ENCODE measurements at places on chromosomes 6 and 20.
A peak's percentile ranks its signal among the peaks of the same experiment; 100 is the strongest.

GRCh38 chr6:25659633-25660368 is 7.8 kb downstream of the SCGN start:
- DNase-seq = no peak

DNA sequence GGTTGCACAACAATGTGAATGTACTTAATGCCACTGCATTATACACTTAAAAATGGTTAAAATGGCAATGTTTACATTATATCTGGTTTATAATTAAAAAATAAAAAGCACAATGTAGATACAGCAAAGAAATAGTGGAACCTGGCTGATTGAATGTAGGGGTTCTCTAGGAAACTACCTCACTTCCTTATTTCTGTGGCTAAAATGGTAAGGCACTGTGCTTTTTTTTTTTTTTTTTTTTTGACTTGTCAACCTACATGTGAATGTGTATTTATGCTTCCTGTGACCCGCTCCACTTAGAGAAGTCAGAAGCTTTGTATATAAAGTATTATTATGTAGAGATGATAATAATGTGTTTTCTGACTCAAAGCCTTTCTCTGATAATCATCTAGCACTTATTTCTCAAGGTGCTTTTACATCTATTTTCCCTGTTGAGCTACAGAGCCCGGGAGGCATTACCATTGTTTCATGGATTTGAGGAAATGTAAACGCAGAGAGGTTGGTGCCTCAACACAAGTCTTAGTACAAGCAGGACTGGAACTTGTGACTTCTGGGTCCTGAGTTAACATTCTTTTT is 55.0 kb downstream of the SOX4 start:
- DNase-seq = no peak

GRCh38 chr6:16163066-16163465 is 34.2 kb downstream of the MYLIP start:
- no peak for DNase-seq

DNA sequence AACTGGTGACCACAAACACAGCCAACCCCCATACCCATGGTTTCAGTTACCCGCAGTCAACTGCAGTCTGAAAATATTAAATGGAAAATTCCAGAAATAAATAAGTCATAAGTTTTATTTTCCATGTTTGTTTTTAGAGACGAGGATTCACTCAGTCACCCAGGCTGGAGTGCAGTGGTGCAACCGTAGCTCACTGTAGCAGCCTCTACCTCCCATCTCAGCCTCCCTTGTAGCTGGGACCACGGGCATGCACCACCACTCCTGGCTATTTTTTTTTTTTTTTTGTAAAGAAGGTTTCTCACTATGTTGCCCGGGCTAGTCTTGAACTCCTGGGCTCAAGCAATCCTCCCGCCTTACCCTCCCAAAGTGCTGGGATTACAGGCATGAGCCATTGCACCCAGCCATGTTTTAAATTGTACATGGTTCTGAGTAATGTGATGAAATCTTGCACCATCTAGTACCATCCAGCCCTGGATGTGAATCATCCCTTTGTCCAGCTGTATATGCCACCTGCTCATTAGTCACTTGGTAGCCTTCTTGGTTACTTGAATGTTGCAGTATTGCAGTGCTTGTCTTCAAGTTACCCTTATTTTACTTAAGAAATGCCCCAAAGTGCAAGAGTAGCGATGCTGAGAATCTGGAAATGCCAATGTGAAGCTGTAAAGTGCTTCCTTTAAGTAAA is 14.5 kb downstream of the CSNK2A1 start:
- no peak for DNase-seq

GRCh38 chr20:3937618-3938017 is 48.4 kb downstream of the PANK2 start:
- DNase-seq = no peak

DNA sequence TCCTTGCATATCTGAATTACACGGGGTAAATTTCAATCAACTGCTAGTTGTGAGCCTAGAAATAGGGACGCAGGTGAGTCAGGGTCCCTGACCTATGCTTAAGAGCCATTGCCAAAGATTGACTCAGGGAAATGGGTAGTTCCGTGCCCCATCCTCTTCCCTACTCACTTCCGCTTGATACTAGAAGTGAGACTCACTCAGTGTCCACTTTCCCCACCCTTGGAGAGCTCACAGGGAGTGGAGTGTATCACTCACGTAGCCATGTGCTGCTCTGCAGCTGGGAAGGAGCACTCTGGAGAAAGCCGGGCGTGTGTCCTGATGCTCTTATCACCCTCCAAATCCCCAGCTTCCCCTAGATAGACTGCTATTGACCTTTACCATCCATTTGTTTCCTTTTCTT is 543 bp upstream of the MUC22 start:
- no peak for DNase-seq

- no peak for DNase-seq
Measured at GRCh38 chr20:44776980-44777379, 31.3 kb downstream of the KCNK15 start.

- DNase-seq = no peak
Measured at GRCh38 chr6:6565069-6565468, 23.5 kb upstream of the LY86 start.

DNA sequence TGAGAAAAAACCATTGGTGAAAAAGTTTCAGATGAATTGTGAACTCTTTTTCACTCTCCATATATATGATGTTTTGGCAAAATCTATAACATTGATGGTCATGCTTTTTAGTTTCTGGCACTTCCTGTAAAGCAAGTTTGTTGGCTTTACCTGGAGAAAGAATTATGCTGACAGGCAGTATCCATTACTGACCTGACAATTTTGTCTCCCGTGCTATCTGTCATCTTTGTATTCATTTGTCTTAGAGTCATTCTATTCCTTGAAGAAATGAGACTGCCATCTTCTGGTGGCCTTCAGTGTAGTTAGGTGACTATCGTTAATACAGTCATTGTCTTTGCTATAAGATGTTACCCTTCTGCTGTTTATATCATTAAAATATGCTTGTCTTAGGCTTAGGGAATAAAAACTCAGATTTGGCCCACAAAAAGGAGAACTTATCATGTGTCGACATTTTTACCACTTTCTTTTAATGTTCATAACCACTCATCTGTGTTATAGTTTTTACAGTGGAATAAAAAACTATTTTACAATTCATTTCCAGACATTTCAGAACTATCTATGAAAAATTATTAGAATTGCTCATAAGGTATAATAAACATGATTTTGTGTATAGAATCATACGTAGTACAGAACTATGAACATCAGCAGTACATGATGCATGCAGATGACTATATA is 707.0 kb downstream of the EPM2A start:
- DNase-seq = no peak

GRCh38 chr20:20566516-20566915 is 145.9 kb downstream of the RALGAPA2 start:
- DNase-seq = no peak

GRCh38 chr20:371755-372542 is 8.6 kb upstream of the TRIB3 start:
- DNase-seq = no peak

DNA sequence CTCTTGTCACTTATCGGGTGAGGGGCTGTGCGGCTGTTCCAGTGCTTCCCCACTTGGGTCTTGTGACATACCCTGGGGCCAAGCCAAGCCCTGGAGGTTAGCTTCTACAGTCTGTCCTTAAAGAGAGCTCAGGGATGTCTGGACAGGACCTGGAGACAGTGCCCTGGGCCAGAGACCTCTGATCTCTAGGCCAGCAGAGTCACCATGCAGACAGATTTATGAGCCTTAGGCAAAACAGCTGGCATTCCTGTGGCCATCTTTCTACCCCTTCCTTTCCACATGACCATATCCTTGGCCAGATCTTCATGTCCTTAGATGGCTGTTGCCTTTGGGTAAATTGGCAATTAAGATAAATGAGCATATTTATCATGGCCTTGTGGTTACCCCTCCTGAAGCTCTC is 678.6 kb downstream of the MAFB start:
- no peak for DNase-seq

- DNase-seq = no peak
Measured at GRCh38 chr20:37977338-37977737, 55.9 kb downstream of the TTI1 start.

- DNase-seq = no peak
Measured at GRCh38 chr6:157770946-157771345, 52.1 kb upstream of the SNX9 start.

- no peak for DNase-seq
Measured at GRCh38 chr6:158256746-158257424, 55.4 kb upstream of the TULP4 start.

DNA sequence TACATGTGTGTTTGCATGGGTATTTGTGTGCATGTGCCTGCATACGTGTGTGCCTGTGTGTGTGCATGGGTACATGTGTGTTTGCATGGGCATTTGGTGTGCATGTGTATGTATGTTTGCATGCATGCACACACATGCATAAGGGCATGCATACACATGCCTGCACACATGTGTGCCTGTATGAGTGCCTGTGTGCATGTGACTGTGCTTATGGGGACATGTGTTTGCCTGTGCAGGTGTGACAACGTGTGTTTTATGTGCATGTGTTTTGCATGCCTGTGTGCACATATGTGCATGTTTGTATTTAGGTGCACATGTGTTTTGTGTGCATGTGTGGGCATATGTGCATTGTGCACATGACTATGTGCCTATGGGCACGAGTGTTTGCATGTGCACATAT is 165.7 kb downstream of the ERMARD start:
- DNase-seq = no peak

- DNase-seq = peak; percentile 55
Measured at GRCh38 chr20:58870293-58871014, 17.9 kb downstream of the GNAS start.

GRCh38 chr6:100230953-100231316 is 233.8 kb downstream of the SIM1 start:
- no peak for DNase-seq

DNA sequence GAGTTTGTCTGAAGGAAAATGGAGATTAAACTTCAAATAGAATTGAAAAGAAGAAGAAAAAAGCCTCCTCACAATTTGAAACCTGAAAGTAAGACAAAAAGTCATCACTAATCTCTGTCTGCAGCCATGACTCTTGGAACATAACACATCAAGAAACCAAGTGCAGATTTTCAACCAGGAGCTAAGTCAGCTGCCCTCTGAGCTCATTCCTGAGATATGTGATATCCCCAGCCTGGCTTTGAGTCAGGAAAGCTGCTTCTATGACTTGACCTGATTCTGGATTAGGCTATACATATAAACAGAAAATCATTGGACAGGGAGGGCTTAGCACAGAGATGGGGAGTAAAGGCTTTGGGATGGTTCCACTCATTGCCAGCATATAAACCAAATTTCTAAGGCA is 891.4 kb downstream of the TFAP2A start:
- no peak for DNase-seq

DNA sequence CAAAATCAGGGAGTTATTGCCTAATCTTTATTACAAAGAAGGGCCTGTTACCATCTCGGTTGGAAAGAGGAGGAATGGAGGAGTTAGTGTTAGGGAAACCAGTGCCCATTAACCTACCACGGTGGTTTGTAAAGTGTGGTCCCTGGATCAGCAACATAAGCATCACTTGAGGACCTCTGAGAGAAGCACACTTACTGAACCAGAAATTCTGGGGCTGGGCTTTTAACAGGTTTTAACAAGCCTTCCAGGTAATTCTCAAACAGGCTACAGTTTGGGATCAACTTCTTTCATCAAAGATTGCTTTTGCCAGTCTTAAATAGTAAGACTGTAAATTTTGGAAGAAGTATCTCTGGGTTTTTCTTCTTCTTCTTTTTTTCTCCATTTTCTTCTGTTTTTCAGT is 329.5 kb upstream of the JAG1 start:
- no peak for DNase-seq

DNA sequence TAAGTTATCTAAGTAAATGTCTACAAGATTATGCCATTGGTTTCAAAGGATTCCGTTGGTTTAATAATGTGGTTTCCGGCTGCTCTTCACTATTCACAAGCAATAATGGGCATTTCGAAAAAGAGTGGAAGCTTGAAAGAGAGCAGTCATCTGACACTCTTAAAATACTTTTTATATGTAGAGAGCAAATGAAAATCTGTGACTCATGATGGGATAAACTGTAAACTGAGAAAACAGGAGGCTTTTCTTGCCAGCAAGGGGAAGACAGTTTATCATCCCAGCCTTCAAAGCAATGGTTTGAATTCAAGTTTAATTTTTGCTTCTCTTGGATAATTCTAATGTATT is 145.7 kb downstream of the KHDC1L start:
- DNase-seq = no peak

GRCh38 chr6:3190056-3190455 is 32.7 kb upstream of the TUBB2A start:
- DNase-seq = no peak

- no peak for DNase-seq
Measured at GRCh38 chr6:159533016-159533415, 160.0 kb downstream of the SOD2 start.

DNA sequence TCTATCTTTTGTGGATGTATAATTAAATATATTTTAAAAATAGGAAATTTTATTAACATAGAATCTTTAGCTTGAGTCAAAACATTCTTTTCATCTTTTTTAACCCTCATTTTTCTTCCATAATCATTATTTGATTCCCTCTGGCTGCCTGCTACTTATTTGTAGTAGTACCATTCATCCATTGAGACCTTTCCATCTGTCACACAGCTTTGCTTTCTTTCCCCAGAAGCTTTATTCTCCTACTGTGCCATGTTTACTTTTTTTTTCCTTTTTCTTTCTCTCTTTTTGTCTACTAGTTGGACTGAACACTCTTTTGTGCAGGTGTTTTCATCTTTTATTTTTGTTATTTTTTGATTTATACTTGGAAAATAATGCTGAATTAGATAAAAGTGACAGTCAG is 522.6 kb upstream of the MMS22L start:
- no peak for DNase-seq

- DNase-seq = no peak
Measured at GRCh38 chr6:67331304-67331703, 1303.8 kb upstream of the ADGRB3 start.

DNA sequence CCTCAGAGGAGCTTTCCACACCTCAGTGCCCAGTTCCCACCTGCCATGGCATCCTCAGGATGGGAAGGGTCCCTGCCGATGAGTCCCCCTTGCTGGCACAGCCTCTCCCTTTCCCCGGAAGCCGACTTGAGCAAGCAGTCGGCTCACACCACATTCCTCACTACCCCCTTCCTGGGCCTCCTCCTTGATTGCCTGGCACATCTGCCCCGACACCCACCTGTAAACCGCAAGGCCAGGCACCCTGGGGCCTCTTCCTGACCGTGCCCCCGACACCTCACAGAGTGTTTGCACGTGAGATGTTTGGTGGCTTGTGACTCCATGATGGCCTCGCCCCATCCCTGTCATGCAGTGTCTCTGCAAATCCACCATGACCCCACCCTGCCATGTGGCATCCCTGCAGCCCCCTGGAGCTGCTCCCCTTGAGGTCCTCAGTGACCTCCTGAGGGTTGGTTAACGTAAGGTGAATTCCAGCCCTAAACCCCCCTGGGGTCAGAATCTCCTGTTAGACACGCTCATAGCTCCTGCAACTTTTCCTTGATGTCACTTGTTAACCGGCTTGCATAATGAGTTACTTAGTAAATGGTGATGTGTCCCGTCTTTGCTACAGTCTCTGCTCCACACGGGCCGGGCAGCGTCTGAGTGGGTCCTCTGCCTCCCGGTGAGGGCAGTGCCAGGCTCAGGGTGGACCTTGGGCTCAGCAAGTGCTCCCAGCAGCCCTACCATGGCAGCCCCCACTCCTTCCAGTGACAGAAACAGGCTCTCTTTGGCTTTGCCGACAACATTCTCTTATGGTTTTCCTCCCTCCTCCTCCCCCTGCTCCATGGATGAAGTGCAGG is 115.9 kb upstream of the FRMD1 start:
- no peak for DNase-seq
